ENCODE measurements at places on chromosomes 12 and 14.

- no peak for DNase-seq
These were observed 1.1 kb upstream of the CDC42BPB start for GRCh38 chr14:103058164-103059055.

DNA sequence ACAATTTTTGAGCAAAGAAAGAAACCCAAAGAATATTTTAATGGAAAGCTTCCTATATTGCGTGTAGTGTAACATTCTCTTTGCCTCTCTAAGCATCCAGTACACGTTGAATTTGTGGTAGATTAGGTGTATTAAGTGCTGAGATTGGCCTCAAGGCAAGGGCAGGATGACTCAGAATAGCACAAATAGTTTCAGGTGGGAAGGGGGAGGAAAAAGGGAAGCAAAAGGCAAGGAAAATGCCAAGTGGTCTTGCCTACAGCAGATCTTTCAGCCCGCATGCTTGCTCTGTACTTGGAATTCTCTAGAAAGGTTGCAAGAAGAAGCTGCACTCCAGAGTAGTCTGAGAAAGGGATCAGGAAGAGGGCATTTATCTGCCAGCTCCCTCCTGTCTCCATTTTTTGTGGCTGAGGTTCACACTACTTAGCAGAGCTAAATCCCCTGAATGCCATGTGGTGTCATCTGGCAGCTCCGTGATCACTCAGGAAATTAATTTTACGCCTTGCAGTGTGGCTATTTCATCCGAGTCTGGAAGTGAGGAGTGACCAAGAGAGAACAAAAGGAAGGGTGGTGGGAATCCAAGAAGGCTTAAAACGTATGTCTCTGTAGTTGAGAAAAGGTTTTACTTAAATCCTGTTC, 28.5 kb downstream of the CDKN1B start:
- DNase-seq = no peak

- peak; percentile 77 for DNase-seq
These were observed 28.2 kb downstream of the LTBP2 start for GRCh38 chr14:74583689-74584434.

DNA sequence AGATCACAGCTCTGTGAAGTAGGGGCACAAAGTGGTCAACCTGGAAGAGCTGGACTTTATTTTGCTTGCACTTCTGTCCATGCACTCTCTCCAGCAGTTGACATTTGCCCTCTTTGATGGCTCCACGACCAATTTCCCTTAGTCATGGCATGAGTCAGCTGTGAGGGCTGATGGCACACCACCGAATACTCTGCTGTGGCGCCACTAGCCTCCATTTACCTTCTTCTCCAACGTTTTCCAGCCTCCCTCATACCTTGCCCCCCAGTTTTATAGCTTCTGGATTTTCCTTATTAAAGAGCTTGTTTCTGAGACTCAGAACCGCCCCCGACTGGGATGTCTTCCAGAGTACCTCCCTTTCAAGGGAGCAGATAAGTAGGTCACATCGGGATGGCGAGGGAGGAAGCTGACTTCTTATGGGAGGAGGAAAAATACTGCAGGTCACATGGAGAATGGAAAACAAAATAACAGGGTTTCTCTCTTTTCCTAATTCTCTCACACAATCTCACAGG, 17.6 kb downstream of the NINJ2 start:
- no peak for DNase-seq

GRCh38 chr14:53004976-53005375, 54.1 kb upstream of the FERMT2 start:
- DNase-seq = no peak

- no peak for DNase-seq
These were observed 122.8 kb upstream of the RTL1 start for GRCh38 chr14:101026341-101026740.

- DNase-seq = no peak
These were observed 78.7 kb downstream of the KSR2 start for GRCh38 chr12:117890137-117890536.

- no peak for DNase-seq
These were observed at the start of gene TMTC1 for GRCh38 chr12:29783773-29784666. TSS of gene TMTC1 (minus strand) at chr12:29783942. CDS start at chr12:29783751, 191 bp downstream.

- DNase-seq = no peak
These were observed 3.9 kb upstream of the POC1B start for GRCh38 chr12:89529738-89530137.

- no peak for DNase-seq
These were observed 53.4 kb upstream of the ANO4 start for GRCh38 chr12:100741084-100741711.

DNA sequence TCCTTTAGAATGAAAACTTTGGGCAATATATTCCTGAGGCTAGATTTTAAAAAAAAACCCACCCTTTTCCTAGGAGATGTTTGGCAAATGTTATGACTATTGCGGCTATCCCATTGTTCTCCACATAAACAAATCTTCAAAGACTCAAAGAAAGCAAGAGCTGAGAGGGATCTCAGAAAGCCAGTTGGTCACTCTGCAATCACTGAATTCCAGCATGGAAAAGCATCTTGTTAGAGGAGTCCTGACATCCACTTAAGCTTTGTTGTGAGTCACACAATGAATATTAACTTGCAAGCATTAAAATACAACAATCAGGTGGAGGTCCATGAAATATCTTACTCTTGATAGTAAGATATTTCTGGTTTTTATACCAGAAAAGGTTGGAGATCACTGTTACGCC, 11.0 kb upstream of the PTPRB start:
- DNase-seq = no peak

- no peak for DNase-seq
These were observed 124.3 kb upstream of the SLC38A4 start for GRCh38 chr12:46950094-46950493.

- no peak for DNase-seq
These were observed 174.4 kb upstream of the RPH3A start for GRCh38 chr12:112617153-112617505.

GRCh38 chr12:51635346-51635745, 44.3 kb downstream of the SCN8A start:
- DNase-seq = no peak

DNA sequence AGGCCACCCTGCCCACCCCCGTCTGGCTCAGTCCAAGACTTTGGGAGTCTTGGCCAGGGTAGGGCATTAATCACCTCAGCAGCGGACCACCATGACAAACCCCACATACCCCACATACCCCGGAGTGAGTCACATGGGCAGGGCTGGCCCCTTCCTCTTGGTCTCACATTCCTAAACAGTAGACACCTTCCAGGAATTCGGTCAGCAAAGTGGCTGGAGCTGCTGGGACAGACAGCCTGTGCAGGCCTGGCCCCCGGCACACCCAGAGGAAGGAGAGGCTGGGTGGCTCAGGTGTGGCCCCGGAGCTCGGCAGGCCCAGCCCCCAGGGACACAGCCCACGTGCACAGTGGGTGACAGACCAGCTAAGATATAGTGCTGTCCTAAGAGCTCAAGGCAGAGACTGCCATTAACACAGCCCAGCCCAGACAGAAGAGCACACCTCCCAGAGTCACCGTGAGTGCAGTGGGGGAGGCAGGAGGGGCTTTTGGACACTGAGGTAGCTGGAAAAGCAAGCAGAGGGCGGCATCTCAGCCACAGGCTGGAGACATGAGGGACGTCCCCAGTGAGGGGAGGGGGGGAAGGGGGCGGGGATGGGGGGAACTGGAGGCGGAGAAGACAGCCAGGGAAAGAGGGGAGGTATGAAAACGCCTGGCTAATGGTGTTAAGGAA, 24.0 kb downstream of the CCDC85C start:
- DNase-seq = no peak

DNA sequence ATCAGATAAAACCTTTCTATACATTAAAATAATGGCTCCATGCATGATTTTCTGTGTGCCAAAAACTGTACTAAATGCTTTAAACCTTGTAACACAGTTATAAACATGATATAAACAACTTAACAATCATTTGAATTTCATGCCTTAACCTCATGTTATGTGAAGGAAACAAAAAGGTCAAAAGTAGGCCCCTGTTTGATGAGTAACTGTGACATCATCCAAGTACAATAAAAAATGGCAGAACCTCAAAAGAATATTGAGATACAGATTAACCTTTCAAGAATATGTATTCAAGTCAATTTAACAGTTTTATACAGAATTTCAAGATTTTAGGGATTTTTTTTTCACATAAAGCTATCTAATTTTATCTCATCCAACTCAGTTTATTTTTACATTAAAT, 310.7 kb upstream of the DCN start:
- no peak for DNase-seq

- peak; percentile 84 for DNase-seq
These were observed 164.5 kb downstream of the SLC38A4 start for GRCh38 chr12:46661110-46661845.

GRCh38 chr14:101666264-101666663, 95.2 kb upstream of the PPP2R5C start:
- no peak for DNase-seq

DNA sequence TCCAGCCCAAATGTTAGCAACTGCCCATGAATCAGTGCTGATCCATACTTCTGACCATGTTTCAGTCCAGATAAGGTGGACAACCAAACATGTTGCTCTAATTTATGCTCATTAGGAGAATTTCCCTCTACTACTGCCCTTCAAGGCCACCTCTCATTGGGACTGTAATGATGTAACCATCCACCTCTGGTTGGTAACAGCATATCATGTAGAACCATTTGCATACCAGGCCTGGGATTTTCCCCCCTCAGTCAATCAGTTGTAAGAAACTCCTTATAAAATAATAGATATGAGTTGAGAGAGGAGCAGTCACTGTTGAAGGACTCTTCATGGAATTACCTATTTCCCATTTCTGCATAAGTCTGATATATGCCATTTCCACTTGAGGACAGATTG, 17.8 kb upstream of the YAF2 start:
- DNase-seq = no peak

GRCh38 chr12:69129564-69129963, 109.8 kb upstream of the CPSF6 start:
- no peak for DNase-seq

GRCh38 chr14:59271734-59272133, 83.3 kb downstream of the DAAM1 start:
- DNase-seq = no peak

DNA sequence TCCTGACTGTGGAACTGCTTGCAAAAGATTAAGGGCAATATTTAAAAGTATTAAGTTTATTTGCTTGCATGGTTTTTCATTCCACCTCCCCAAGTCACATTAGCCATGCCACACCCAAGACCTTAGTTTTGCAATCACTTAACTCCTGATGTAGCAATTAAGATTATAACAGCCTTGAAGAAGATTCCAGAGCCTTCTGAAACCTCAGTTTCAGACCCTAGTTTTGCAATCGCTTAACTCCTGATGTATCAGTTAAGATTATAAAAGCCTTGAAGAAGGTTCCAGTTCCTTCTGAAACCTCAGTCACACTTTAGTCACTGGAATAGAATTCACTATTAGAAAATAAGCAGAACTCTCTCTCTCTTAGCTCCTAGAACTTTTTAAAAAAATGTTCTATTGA, 42.7 kb upstream of the DCN start:
- no peak for DNase-seq

- peak; percentile 15 for DNase-seq
These were observed 220.1 kb downstream of the SOX5 start for GRCh38 chr12:23729359-23729758.

- DNase-seq = no peak
These were observed 38.4 kb downstream of the AKAP6 start for GRCh38 chr14:32367516-32367915.

GRCh38 chr12:100668945-100669536, 95.6 kb downstream of the GAS2L3 start:
- no peak for DNase-seq

GRCh38 chr12:86838711-86839110, 582.5 kb upstream of the MGAT4C start:
- no peak for DNase-seq

- no peak for DNase-seq
These were observed 200.4 kb upstream of the ARHGAP5 start for GRCh38 chr14:31876741-31877140.

- DNase-seq = no peak
These were observed 3.8 kb upstream of the NUMB start for GRCh38 chr14:73462048-73462715.

GRCh38 chr14:80493620-80494019, 282.3 kb upstream of the DIO2 start:
- DNase-seq = no peak

- no peak for DNase-seq
These were observed 1.6 kb downstream of the CISTR start for GRCh38 chr12:53749986-53750811.

DNA sequence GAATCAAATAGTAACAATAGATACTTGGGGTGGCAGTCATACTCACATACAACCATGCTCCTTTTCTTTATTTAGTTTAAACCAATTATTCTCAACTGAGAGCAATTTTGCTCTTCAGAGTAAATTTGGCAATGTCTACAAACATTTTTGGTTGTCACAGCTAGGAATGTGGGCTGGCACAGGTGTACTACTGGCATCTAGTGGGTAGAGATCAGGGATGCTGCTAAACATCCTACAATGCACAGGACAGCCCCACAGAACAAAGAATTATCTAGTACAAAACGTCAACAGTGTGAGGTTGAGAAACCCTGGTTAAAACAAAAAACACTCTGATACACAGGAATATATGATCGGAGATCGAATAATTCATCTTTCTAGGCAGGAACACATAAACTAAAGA, 186.5 kb downstream of the NELL2 start:
- no peak for DNase-seq

GRCh38 chr12:107510211-107510610, 175.4 kb upstream of the PWP1 start:
- no peak for DNase-seq

GRCh38 chr12:42372154-42372791, 46.3 kb downstream of the PPHLN1 start:
- DNase-seq = no peak

- no peak for DNase-seq
These were observed 207.9 kb downstream of the SYNE2 start for GRCh38 chr14:64060648-64061096.

DNA sequence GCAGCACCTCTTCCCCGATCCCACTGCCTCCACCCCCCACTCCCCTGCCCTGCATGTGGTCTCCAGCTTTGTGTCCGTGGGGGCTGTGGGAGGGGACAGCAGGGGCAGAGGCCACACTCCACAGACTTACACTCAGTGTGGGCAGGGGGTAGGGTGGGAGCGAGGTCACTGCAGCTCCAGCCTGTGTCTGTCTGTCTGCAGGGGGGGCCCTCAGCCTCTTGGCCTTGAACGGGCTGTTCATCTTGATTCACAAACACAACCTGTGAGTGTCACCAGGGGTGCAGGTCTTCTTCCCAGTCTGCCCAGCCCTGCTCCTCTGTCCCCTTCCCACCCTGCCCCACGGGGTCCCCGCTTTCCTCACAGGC, 6.5 kb downstream of the NOC4L start:
- no peak for DNase-seq

- DNase-seq = no peak
These were observed 75.2 kb downstream of the LRRC74A start for GRCh38 chr14:76901171-76902055.

GRCh38 chr12:21697904-21698630, 40.4 kb upstream of the LDHB start:
- DNase-seq = peak; percentile 8

GRCh38 chr14:88546621-88547385, 8.0 kb downstream of the PTPN21 start:
- DNase-seq = no peak
